ENCODE measurements at places on chromosomes 12 and 14.

- DNase-seq = no peak
Observed at GRCh38 chr12:54917001-54917488, 62.7 kb downstream of the MUCL1 start.

- DNase-seq = peak; percentile 24
Observed at GRCh38 chr12:118979763-118980406, 1.5 kb upstream of the SRRM4 start.

DNA sequence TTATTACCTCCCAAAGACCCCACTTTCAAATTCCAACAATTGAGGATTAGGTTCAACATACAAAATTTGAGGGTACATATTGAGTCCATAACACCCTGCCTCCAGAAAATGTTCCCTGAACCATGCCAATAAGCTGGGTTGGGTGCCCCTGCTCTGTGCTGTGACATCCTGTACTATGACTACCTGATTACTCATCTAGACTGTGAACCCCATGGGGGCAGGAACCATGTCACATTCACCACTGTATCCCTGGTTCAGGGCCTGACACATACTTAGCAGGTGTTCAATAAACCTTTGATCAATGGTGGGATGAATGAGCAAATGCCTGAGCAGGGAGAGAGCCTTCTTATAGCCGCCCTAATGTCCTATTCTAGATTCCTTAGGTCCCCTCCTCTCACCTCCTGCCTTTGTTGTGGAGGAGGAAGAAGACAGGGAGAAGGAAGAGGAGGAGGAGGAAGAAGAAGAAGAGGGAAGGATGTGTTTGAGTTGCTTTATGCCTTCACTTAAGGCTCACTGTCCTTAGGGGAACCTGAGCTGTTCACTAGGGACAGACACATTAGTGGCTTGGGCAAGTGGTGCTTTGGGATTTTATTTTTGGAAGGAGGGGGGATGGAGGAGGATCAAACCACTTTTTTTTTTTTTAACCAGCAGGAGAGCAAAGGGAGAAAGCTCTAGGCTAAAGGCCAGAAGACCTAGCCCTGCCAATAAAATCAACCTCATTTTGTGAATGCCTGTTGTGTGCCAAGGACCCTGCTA, 21.3 kb downstream of the GPR68 start:
- DNase-seq = no peak

- DNase-seq = no peak
Observed at GRCh38 chr14:85428926-85429325, 101.0 kb upstream of the FLRT2 start.

DNA sequence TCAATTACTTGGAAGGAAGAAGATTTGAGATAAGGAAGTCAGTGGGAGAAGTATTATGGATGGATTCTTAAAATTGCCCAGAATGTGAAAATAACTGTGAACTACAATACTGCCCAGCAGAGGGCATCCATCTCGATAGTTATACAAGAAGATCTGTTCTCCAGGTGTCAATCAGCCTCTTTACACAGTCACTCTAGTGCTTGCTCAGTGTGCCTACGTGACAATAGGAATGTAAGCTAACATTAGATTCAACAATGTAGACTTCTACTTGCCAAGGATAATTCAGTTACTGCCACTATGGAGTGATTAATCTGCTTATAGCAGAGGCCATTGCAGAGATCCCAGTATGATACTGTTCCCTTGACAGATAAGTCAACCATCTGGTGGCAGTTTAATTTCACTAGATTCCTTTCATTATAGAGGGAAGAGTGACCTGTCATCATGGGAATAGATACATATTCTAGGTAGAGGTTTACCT, 10.6 kb upstream of the MAP4K5 start:
- peak; percentile 20 for DNase-seq

- DNase-seq = peak; percentile 76
Observed at GRCh38 chr14:77641534-77642341, 25.3 kb upstream of the SPTLC2 start.

DNA sequence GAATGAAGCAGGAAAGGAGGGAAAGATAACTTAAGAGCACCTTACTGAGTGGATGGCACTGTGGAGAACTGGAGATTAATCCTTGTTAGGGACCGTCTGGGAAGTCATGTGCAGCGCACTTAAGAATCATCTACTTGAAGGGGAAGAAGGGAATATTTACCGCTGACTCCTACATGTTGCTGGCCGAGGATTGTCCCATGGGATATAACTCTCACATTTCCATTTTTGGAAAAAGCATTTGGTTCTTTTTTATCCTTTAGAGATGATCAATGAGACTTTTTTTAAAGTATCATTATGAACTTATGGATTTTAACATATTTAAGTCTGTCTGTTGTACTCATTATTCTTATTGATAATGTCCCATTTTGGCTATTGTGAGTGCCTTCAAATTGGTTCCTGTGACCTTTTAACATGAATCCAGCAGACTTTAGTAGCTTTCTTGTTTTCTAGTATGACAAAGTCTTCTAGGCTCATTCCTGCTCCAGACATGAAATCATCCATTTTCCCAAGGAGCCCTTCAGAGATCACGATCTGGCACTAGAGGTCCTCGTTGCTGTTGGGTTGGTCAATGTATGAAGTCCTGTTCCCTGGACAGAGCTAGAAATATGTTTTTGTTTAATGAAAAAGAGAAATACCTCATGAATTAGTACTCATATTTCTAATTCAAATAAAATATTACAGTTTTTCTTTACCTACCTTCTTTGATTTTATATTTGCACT, 20.2 kb upstream of the FAM234B start:
- peak; percentile 33 for DNase-seq

DNA sequence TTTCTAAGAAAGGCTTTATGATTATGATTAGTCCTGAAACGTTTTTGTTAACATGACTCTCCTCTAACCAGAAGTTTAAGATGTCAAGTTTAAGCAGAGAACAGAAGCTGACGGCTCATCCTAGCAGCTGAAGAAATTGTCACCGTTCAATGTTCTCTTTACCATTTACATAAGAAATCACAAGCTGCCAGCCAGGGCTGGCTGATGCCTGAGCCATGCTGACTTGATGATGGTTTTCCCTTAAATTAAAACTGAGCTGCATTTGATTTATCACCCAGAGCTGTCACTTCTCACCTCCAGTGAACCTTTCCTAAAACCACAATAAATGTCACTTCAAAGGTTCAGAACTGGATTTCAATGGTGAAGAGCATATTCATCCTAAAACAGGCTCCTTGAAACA, 153.6 kb downstream of the KTN1 start:
- no peak for DNase-seq

- DNase-seq = no peak
Observed at GRCh38 chr14:29348504-29348903, 579.1 kb downstream of the PRKD1 start.

DNA sequence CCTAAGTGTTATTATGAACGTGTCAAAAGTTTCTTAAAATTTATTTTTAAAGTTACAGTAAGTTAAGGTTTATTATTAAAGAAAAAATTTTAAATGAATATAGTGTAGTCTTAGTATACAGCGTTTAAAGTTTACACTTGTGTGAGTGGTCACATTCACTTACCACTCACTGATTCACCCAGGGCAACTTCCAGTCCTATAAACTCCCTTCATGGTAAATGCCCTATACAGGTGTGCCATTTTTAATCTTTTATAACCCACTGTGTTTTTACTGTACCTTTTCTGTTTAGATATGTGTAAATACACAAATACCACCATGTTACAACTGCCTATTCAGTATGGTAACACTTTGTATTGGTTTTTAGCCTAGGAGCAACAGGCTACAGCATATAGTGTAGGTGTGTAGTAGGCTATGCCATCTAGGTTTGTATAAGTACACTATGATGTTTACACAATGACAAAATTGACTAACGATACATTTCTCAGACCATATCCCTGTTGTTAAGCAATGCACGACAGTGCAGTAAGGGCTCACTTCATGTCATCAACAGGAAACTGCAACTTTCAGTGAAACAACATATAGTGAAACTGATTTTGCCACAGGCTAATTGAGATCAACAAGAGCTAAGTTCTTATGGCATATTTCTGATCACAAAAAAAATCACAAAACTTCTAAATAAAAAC, 112.0 kb upstream of the TMCC3 start:
- no peak for DNase-seq

DNA sequence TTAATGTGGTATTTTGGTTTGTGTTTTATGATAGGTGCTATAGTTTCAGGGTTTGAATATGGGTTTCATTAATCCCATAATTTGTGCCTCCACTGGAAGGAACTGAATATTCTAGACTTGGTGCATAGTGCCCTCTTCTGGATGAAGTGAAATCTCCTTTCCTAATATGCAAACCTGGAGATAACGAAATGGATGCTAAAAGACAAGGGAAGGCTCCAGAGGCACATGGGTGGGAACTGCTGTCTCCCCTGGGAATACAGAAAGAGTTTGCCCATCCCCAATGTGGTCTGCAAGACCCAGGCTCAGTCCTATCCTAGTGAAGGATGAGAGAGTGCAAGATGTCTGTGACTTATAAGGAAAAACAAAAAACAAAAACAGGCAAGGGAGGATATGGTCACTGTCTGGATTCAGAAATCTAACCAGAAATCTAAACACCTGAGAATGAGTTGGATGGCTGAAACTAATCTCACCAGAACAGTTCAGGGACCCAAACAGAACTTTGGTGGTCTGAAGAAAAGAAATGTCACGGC, 142.3 kb upstream of the TMPO start:
- DNase-seq = no peak

- DNase-seq = no peak
Observed at GRCh38 chr14:51711505-51711904, 59.8 kb downstream of the FRMD6 start.

DNA sequence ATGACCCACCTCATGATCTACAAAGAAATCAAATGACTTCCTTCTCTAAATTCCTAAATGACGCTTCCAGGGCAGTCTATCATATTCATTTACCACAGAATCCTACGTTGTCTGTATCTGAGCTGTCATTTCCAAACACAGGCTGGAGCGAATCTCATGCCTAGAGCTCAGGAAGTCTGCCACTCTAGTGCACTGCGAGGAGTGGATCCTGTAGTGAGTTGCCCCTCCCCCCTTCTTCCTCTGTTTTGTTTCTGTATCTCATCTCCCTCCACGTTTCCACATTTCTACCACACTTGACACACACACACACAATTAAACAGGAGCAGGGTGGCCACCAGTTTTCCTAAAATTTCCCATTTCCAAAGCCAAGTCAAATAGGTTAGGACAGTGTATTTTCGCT, 415.4 kb upstream of the PRICKLE1 start:
- no peak for DNase-seq

Measured in transverse colon (tissue), 4 donors.